ENCODE measurements at places on chromosomes 1 and 21.

- H3K27me3 ChIP-seq, result no peaks in the 10 kb centered on the region
- no peaks in the 10 kb centered on the region for H3K4me1 ChIP-seq
- no peaks in the 10 kb centered on the region for H3K36me3 ChIP-seq
- no peak overlapping the region for H3K27ac ChIP-seq
- no peak for DNase-seq
Observed at GRCh38 chr1:196732526-196732925, 42.1 kb upstream of the CFHR3 start.

DNA sequence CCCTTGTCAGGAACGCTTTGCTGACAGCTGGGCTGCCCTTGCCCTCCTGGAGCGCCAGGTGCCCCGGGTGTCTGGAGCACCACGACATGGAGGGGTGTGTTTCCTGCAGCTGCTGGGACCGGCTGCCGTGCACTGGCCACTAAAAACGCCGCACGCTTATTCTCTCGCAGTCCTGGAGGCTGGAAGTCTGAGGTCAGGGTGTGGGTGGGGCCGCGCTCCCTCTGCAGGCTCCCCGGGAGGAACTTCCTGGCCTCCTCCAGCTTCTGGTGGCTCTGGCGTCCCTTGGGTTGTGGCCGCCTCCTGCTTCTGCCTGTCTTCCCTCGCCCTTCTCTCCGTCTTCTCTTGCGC is 28.0 kb upstream of the PLCH2 start:
- no peaks in the 10 kb centered on the region for H3K36me3 ChIP-seq
- DNase-seq, result no peak
- H3K4me3 ChIP-seq, result no peak overlapping the region

- H3K27ac ChIP-seq, result no peak overlapping the region
- DNase-seq, result no peak
- no peaks in the 10 kb centered on the region for H3K36me3 ChIP-seq
- no peak overlapping the region for H3K4me3 ChIP-seq
Observed at GRCh38 chr1:201281573-201281972, 1.7 kb upstream of the PKP1 start.

DNA sequence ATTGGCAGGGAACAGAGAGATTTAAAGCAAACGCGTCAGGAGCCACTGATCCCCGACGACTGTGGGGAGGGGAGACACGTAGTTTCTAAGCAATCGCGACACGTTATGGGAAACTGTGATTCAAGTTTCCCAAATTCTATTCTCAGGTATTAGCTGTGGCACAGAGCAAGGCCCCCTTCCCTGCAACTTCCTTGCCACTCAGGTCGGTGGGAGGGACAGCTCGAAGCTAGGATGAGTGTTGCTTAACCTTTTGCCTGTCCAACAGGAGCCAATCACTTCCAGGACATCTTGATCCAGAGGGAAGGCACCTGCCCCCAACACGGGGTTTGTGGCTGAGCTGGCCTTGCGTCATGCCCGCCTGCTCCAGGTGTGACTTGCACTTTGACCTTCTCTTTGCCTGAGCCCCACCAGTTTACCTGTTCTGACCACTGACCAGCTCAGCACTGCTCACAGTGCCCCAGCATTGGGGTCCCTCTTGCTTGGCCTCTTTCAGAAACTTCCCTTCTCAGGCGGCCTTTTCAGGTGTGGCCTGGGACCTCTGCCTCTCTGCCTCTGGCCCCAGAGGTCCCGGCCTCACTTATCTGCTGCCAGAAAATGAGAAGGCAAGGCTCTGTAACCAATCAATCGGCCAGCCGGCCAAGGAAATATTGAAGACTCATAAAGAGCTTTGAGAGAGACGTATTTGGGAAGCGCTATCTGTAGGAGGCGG is 24.6 kb downstream of the TEX35 start:
- H3K4me3 ChIP-seq, result no peak overlapping the region
- H3K36me3 ChIP-seq, result no peaks in the 10 kb centered on the region
- H3K4me1 ChIP-seq, result peaks cover 30% of the 10 kb centered on the region

DNA sequence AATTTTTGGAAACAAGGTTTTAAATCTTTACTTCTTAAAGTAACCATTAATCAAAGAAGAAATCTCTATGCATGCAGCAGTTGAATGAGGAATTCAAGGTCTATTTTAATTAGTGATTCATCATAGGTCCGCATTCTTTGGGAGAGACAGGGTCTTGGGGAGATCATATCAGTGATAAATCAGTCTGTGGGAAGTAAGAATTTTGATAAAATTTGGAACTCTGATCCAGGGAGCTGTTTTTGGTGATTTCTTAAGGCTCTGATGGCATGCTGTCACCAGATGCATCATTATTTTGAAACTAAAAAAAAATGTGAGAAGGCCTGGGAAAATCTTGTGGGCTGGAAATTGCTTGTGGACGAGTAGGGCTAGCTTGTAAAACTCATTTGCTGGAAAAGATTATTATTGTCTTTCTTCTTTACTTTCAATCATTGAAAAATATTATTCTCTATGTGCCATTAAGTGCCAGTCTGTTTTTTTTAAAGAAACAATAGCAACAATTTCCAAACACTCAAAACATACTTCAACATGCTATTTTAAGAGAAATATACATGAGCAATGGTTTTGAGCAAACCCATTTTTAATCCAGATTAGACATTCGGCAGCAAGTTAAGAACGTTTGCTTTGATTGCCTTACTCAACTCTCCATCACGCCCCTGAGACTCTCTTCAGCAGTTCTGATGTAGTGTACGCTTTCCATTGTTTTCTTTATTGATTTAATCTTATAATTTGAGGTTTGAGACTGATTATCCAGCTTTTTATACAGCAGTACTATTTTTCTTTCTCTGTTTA is 62.6 kb downstream of the ZBTB18 start:
- DNase-seq, result no peak
- H3K4me1 ChIP-seq, result no peaks in the 10 kb centered on the region
- no peak overlapping the region for H3K27ac ChIP-seq
- no peak overlapping the region for H3K4me3 ChIP-seq

DNA sequence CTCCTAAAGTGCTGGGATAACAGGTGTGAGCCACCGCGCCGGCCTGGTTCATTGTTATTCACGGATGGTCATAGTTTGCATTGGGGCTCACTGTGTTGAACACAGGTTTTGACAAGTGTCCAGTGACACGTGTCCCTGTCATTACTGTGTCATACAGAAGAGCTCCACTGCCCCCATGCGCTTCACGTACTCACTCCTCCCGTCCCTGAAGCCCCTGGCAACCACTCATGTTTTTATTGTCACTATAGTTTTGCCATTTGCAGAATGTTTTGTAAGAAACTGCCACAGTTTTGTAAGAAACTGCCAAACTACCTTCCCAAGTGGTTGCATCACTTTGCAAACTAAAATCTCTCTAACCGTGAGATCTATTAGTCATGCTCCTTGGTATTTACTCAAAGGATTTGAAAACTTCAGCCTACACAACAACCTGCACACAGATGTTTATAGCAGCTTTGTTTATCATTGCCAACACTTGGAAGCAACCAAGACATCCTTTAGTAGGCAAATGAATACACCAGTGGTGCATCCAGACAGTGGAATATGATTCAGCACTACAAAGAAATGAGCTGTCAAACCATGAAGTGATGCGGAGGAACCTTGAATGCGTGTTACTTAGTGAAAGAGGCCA is 163.2 kb upstream of the COL6A1 start:
- peak; percentile 11 for DNase-seq
- H3K27ac ChIP-seq, result peak overlapping the region; percentile 24
- peaks cover 7% of the 10 kb centered on the region for H3K4me1 ChIP-seq
- no peak overlapping the region for H3K4me3 ChIP-seq

- H3K4me1 ChIP-seq, result no peaks in the 10 kb centered on the region
- H3K36me3 ChIP-seq, result no peaks in the 10 kb centered on the region
- DNase-seq, result no peak
- no peak overlapping the region for H3K27ac ChIP-seq
- no peak overlapping the region for H3K4me3 ChIP-seq
- no peaks in the 10 kb centered on the region for H3K27me3 ChIP-seq
Observed at GRCh38 chr1:182735343-182735742, 51.0 kb upstream of the RGS8 start.

- no peak overlapping the region for H3K27ac ChIP-seq
- no peak overlapping the region for H3K4me3 ChIP-seq
- DNase-seq, result no peak
- H3K27me3 ChIP-seq, result no peaks in the 10 kb centered on the region
- no peaks in the 10 kb centered on the region for H3K4me1 ChIP-seq
Observed at GRCh38 chr21:14097881-14098499, 112.8 kb downstream of the LIPI start.

GRCh38 chr1:14487671-14488070 is 110.8 kb upstream of the KAZN start:
- no peak for DNase-seq
- no peak overlapping the region for H3K4me3 ChIP-seq
- H3K36me3 ChIP-seq, result no peaks in the 10 kb centered on the region
- no peaks in the 10 kb centered on the region for H3K27me3 ChIP-seq
- H3K27ac ChIP-seq, result no peak overlapping the region

DNA sequence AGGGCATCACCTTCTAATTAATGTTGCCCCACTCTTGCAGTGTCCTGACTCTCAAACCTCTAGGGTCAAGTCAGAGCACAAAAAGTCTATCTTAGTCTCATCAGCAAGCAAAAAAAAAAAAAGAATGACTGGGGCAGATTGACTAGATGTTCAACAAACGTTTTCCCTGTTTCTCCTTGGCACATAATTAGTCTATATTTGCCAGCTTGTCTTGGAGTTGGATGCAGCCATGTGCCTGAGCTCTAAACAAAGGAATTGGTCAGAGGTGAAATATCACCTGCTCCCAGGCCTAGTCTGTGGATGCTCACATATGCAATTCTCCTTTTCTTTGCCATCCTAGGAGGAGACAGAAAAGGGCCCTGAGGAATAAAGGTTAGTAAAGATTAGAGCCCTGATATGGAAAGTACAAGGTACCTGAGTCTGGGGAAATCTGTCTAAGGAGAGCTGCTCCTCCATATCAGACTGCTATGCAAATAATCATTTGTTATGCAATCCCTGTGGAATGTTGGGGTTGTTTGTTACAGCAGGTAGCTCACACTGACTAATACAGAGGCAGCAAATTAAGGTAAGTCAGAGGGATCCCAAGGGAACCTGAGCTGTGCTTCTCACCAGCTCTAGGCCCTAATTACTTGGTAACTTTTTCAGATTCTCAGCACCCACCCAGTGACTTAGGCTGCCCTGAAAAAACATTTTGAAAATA is 130.8 kb downstream of the BRINP2 start:
- H3K27ac ChIP-seq, result no peak overlapping the region
- no peaks in the 10 kb centered on the region for H3K4me1 ChIP-seq
- no peaks in the 10 kb centered on the region for H3K36me3 ChIP-seq
- no peak for DNase-seq
- no peak overlapping the region for H3K4me3 ChIP-seq

- no peaks in the 10 kb centered on the region for H3K36me3 ChIP-seq
- no peak overlapping the region for H3K27ac ChIP-seq
- H3K27me3 ChIP-seq, result peaks cover 70% of the 10 kb centered on the region
- DNase-seq, result no peak
Observed at GRCh38 chr1:156845055-156845952, 13.6 kb downstream of the INSRR start.

DNA sequence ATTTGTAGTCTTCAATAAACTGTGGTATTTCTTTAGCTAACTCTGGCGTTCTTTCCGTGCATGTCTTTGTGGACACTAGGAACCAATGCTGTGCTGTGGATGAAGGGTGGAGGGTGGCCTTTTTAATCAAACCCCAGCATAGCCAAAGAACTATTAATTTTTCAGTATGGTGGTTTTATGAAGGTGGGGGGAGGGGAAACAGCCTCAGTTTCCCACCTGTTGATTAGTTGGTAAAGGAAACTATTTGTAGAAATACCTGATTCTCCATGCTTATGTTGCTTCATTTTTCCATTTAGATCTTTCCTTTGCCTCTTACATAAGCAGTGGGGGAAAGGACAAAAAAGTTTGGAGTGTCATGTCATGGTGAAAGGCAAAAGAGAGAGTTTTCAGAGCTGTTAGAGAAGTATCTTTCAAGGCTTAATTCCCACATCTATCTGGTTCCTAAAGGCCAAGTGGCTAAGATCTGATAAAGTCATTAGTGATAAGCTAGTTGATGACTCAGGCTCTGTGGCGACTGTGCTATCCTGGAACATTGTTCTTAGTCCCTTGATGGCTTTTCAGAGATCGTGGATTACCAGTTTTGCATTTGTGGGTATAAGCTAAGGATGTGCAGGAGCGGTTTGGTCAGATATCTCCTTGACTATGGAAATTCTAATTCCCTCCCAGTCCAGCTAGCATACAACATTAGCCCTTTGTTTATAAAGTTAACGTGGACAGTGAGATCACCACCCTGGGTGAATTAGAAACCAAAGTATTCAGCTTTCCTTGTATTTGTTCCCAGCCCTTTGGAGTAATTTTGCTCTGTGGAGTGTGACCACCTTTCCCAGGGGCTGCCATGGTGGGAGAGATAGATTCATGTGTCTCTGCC is 8.7 kb upstream of the HAX1 start:
- H3K4me3 ChIP-seq, result no peak overlapping the region
- peaks cover 9% of the 10 kb centered on the region for H3K36me3 ChIP-seq
- H3K27me3 ChIP-seq, result no peaks in the 10 kb centered on the region
- peak; percentile 28 for DNase-seq

DNA sequence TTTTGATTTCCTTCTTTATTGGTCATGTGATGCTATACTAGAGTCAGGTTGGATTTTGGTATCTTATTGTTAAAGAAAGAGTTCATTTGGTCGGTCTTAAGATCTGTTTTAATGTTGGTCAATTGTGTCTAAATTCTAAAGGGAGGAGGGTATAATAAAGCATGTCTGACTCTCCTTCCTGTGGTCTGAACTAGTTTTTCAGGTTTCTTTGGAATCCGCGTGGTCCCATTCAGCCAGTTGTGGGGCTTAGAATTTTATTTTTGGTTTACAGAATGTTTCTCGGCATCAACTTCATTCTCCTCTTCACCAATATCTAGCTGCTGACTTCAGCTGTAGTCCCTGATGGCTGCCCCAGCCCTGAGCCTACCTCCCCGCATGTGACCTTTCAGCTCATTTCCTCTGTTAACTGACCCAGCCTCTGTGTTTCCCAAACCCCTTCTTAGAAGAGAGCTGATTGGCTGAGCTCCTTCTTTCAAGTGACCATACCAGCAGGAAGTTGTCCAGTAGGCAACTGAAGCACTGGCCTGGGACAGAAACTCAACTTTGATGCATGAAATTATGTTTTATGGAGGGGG is 8.7 kb upstream of the MYOC start:
- no peak overlapping the region for H3K4me3 ChIP-seq
- H3K27me3 ChIP-seq, result no peaks in the 10 kb centered on the region
- H3K4me1 ChIP-seq, result no peaks in the 10 kb centered on the region
- H3K27ac ChIP-seq, result no peak overlapping the region
- H3K36me3 ChIP-seq, result no peaks in the 10 kb centered on the region
- DNase-seq, result no peak

GRCh38 chr21:45050345-45050796 is 24.0 kb upstream of the ADARB1 start:
- peaks cover 13% of the 10 kb centered on the region for H3K4me1 ChIP-seq
- peak overlapping the region; percentile 81 for H3K27ac ChIP-seq
- H3K27me3 ChIP-seq, result no peaks in the 10 kb centered on the region
- H3K36me3 ChIP-seq, result no peaks in the 10 kb centered on the region
- peak; percentile 33 for DNase-seq

- H3K36me3 ChIP-seq, result no peaks in the 10 kb centered on the region
- H3K4me3 ChIP-seq, result no peak overlapping the region
- peaks cover 38% of the 10 kb centered on the region for H3K4me1 ChIP-seq
- no peak overlapping the region for H3K27ac ChIP-seq
- no peak for DNase-seq
- no peaks in the 10 kb centered on the region for H3K27me3 ChIP-seq
Observed at GRCh38 chr1:13754510-13755103, 54.6 kb downstream of the PRDM2 start.

- no peak overlapping the region for H3K27ac ChIP-seq
- H3K4me3 ChIP-seq, result no peak overlapping the region
- no peak for DNase-seq
- peaks cover 4% of the 10 kb centered on the region for H3K4me1 ChIP-seq
- H3K27me3 ChIP-seq, result no peaks in the 10 kb centered on the region
- no peaks in the 10 kb centered on the region for H3K36me3 ChIP-seq
Observed at GRCh38 chr1:29628190-29628589, 391.9 kb downstream of the PTPRU start.
